ENCODE measurements at places on chromosomes 12 and 14.

DNA sequence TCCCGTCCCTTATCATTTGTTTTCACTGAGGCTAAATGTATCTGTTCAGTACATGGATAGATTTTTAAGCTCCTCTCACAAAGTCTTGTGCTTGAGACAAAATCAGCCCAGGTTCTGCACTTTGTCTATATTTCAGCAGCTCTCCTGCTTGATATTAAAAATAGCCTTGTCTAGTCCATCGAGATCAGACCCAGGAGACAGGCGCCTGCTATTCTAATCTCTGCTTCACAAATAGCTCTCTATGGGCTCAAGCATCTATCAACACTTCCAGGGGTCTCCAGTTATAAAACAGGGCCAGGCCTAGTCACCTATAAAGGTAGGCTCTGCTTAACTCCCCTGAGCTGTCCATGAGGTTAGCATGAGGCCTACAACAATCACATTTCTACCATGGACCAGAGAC is 62.5 kb downstream of the ZFP36L1 start:
- no peak for DNase-seq

GRCh38 chr14:33435911-33436689 is 497.4 kb downstream of the NPAS3 start:
- no peak for DNase-seq

DNA sequence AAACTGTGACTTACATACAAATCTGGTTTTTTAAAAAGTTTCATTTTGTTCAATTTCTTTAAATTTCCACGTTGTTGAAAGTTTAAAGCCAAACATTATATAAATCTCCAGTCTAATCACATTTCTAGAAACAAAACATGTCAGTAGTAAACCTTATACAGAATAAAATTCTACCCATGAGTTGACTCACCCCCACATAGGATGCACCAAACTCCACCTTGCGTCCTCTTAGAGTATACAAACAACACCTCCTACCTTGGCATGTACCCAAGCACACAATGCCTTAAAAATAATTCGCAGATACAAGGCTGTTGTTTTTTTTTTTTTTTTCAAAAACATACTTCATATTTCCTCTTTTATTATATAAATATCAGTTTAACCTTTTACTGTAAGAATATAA is 3.3 kb downstream of the FBXL14 start:
- peak; percentile 61 for DNase-seq

- DNase-seq, result no peak
Observed at GRCh38 chr14:61706096-61706690, 10.9 kb downstream of the HIF1A start.

- no peak for DNase-seq
Observed at GRCh38 chr14:36667679-36668078, 6.0 kb downstream of the PAX9 start.
